Femur (tissue), 1 donor: ENCODE measurements at places on chromosomes 3 and 15.
A peak's percentile ranks its signal among the peaks of the same experiment; 100 is the strongest.

- no peak for DNase-seq
These were observed 68.4 kb downstream of the MINDY2 start for GRCh38 chr15:58839485-58839884.

- DNase-seq: no peak
These were observed 1.1 kb downstream of the FAN1 start for GRCh38 chr15:30904812-30905211.

DNA sequence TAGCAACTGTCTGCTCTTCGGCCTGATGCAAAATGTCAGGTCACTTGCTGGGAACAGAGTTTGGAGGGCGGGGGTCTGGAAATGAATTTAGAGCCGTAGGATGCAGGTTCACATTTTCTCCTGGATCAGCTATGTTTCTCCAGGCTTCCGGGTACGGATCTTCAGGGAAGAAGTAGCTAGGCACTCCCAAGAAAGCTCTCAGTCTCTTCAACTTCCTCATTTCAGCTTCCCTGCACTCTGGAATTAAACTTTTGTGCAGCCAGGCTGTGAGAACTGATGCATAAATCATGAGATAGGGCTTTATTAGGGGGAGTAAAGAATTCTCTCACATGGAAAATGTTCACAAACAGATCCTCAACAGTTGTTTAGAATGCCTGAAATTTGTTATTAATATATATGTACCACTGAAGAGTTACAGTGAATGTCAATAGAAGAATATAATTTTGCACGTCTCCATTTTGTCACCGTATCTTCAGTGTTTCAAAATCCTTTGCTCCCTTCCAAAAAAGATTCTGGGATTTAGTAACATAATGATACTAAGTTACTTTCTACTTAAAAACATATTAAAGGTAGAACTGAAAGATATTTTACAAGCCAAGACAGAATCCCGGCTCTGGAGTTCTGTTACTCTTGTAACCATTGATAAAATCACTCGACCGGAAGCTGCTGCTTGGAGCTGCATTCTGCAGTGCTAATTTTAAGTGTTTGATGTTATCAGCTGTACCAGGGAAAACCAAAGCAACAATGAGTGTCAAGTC is 178.5 kb upstream of the P2RY1 start:
- no peak for DNase-seq

GRCh38 chr3:184002469-184002868 is 15.2 kb downstream of the ABCC5 start:
- DNase-seq: no peak

DNA sequence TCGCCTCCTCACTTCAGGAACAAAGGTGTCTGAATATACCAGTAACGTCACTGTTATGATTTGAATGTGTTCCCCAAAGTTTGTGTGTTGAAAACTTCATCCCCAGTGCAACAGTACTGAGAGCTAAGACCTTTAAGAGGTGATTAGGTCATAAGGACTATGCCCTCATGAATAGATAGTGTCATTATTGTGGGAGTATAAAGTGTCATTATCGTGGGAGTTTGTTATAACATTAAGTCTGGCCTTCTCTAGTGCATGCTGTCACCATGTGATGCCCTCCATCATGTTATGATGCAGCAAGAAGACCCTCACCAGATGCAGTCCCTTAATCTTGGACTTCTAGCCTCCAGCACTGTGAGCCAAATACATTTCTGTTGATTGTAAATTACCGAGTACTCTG is 53.7 kb upstream of the TLE3 start:
- DNase-seq: no peak

GRCh38 chr3:159166899-159167586 is 365.2 kb downstream of the MFSD1 start:
- DNase-seq: no peak

DNA sequence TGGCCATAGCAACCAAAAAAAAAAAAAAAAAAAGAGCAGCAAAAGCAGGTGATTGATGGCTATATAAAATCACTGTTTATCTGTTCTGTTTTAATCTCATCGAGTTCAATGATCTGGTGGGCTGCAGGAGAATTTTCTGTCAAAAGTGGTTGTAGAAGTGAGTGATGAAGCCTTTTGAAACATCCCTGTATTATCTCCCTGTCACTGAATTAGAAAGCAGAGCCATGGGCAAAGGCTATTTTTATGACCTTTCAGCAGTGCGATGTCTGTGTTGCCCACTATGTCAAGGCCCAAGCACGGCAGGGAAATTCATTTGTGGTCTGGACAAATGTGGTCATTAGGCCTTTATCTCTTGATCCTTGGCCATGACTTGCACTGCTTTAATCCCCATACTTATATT is 59.9 kb downstream of the OTOL1 start:
- no peak for DNase-seq

GRCh38 chr3:70564552-70564951 is 252.1 kb upstream of the MDFIC2 start:
- no peak for DNase-seq

- no peak for DNase-seq
These were observed 490.1 kb upstream of the ATP11B start for GRCh38 chr3:182303169-182303568.

DNA sequence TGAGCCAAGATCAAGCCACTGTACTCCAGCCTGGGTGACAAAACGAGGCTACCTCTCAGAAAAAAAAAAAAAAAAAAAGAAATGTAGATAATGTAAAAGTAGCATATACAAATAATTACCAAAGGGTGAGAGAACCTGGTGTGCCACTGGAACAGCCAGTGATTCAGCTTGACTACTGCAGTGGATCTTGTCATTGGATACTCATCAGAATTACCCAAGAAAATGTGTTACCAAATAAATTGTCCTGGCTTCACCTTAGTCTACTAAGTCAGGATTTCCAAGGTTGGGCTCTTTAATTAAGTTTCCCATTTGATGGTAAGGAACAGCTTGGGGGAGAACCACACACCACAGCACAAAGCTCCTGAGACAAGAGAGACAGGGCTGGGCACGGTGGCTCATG is 1.5 kb downstream of the NICN1 start:
- DNase-seq: no peak

- DNase-seq: peak; percentile 24
These were observed at the start of gene GABRG3 for GRCh38 chr15:26970712-26971210. TSS of gene GABRG3 (plus strand) at chr15:26971181.

- DNase-seq: peak; percentile 95
These were observed at the start of gene CFAP20DC for GRCh38 chr3:59049671-59050331. TSS of gene CFAP20DC (minus strand) at chr3:59050025. CDS start at chr3:59049631, 394 bp downstream.

DNA sequence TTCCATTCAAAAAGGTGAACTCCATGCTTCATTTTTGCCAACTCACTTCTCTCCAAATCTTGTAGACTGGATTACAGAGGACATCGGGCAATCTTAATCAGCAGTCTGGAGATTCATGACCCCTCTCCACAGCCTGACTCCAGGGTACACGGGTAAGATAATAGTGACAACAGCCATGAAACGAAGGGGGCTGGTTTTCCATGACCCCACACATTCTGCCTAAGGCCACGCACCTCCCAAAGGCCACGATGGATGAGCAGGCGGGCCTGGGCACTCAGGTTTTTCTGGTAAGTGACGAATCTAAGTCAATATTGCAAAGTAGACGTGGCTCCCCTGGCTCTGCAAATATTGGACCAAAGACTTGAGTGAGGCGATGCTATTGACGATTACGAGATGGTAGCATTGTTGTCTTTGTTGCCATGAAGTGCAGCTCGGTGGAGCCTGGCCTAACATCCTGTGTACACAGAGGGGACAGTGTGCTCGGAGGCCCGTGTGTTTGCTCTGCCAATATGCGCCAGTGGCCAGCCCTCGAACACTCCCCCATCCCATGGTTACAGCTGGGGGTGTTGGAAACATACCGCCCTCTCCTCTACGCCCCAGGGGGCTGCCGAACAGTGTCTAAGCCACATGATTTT is 119.1 kb downstream of the OPA1 start:
- DNase-seq: no peak

DNA sequence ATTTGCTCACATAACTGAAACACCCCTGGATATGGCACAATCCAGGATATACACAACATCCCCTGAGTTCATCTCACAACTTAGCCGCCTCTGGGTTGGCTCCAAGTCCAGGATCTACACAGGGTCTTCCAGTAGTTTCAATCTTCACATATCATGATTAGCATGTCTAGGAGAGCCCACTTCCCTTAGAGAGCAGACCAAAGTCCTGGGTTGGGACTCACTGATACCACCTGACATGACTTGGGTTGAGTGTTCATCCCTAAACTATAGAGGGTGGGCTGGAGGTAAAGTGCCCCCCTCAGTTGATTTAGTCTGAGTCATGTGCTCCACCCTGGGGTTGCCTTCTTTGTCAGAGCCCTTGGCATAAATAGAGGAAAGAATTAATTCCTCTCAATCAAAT is 493.6 kb upstream of the PPP2R3A start:
- DNase-seq: no peak

DNA sequence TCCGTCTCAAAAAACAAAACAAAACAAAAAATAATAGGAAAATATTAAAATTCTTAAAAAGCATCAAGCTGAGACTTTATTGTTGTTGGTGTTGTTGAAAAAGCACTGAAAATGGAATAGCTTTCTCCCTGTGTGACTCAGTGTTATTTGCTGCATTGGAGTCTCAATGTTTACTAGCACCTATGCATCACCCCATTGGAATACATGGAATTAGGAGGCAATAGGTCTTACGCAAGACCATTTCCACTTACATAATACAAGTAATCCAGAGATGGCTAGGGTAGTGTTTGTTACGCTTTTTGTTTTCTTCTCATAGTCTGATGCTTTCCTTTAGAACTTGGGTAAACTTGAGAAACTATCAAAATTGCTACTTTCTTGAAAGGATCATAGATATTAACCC is 15.2 kb downstream of the GXYLT2 start:
- no peak for DNase-seq

GRCh38 chr15:60844511-60845174 is 365.7 kb upstream of the ICE2 start:
- no peak for DNase-seq

- no peak for DNase-seq
These were observed 44.2 kb upstream of the TIPARP start for GRCh38 chr3:156630081-156630772.

GRCh38 chr15:76139368-76140073 is 79.7 kb downstream of the TMEM266 start:
- DNase-seq: peak; percentile 78

GRCh38 chr3:132507657-132508056 is 89.4 kb upstream of the ACKR4 start:
- DNase-seq: no peak

- DNase-seq: no peak
These were observed 56.8 kb downstream of the FEZF2 start for GRCh38 chr3:62316525-62316924.

DNA sequence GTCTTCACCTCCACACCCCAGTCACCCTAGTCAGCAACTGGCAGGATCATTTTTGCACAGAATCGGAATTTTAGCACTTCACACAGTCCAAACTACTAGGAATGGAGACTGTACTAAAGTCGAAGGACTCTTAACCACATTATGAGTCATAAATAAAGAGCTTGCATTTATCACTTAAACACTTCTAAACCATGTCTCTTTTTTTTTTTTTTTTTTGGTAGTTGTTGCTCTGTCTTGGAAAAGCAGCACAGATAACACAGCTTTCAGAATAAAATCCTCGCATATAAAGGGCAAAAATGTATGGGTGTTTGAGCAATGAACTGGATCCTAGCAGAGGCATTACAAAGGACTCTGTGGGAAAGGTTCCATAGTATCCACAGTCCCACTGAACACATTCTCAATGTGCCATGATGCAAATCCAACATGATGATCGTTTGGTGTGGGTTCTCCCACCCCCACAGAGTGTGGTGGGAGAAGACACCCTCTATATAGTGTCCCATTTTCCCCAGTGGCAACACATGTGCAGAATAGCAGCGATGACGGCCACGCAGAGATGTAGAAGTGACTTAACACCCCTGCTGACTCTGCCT is 47.1 kb downstream of the FOXP1 start:
- no peak for DNase-seq

- no peak for DNase-seq
These were observed 7.5 kb downstream of the HEG1 start for GRCh38 chr3:125048282-125048681.

- DNase-seq: no peak
These were observed 4.0 kb upstream of the TMEM89 start for GRCh38 chr3:48625600-48625999.

DNA sequence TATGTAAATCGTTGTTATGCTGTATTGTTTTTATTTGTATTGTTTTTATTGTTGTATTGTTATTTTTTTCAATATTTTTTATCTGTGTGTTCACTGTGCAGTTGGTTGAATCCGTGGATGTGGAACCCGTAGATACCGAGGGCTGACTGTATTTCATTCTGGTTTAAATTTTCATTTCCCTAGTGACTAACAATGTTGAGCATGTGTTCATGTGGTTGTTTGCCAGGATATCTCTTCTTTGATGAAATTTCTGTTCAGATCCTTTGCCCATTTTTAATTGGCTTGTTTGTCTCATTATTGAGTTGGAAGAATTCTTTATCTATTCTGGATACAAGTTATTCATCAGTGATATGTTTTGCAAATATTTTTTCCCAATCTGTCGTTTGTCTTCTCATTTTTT is 29.7 kb downstream of the STOML1 start:
- no peak for DNase-seq

GRCh38 chr3:184559336-184559735 is 2.2 kb upstream of the EPHB3 start:
- no peak for DNase-seq

DNA sequence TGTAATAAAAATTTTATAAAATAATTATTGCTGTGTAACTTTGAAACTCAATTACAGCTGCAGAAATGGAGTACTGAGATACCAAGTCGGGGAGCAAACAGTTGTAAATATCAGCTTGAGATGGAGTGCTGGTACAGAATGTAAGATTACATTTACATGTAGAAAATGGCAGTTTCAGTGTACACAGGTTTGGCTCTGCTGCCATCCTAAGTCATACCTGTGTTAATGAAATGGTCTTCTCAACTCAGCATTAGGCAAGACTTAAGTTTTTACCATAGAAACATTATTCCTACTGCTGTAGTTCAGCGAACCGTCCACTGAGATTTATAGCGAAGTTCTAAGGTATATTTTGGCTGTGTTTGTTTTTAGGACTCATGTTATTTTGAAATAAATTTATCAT is 110.1 kb upstream of the TBL1XR1 start:
- DNase-seq: no peak

GRCh38 chr3:100157685-100158084 is 43.4 kb upstream of the FILIP1L start:
- DNase-seq: no peak

DNA sequence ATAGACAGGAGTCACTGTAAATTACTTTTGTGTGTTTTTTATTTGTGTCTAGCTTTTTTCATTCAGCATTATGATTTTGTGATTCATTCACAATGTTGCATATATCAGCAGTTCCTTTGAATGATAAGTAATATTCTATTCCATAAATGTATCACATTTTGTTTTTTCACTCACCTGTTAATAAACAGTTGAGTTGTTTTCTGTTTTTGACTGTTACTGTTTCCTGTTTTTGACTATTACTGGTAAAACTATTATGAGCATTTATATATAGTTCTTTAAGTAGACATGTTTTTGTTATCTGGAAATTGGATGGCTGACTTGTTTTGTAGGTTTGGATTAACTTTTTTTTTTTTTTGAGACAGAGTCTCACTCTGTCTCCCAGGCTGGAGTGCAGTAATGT is 138.4 kb downstream of the RSRC1 start:
- DNase-seq: no peak
